ENCODE measurements at places on chromosomes 7 and 10. TPM values are rescaled to one million over a fixed set of nuclear protein-coding genes. Genes with fewer than 3 reads are reported as not detected.
A peak's percentile ranks its signal among the peaks of the same experiment; 100 is the strongest.

GRCh38 chr10:19656420-19657042 lies 159.7 kb upstream of the PLXDC2 start:
- DNase-seq = no peak

DNA sequence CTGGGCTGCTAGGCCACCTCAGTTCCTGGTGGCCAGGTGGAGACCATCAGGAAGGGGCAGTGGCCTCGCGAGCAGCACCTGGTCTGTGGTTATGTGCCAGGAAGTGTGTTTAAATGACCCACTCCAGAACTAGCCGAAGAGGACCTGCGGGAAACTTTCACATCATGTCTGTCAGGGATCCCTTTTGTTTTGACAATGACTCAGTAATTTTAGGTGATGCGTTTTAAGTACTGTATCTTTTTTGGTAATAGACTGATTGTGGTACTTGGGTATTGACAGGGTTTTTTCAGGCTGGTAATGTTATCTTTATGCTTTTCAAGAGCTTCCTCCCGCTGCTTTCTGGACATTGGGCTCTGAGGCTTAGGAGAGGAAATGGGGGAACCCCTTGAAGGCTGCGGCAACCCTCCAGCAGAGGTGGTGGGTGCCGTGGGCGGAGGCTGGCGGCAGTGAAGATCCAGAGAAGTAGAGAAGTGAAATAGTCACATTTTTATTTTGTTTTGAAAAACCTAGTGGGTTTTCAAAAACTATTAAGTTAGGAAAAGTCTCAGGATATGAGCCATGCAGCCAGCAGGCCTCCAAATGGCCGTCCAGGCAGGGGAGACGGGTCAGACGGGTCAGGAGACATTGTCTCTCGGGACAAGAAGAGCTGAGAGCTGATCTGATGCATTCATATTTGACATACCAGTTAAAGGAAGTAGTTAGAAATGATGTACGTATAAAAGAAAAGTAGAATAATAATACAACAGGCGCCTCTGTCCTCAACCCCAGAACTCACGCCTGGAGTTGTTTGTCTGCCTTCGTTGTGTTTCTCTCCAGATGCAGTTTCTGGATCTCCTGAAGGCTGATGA lies 27.7 kb downstream of the PPP2R2D start:
- no peak for DNase-seq

- DNase-seq = no peak
Measured at GRCh38 chr7:8761731-8762130, 328.3 kb downstream of the NXPH1 start.

- DNase-seq = no peak
Measured at GRCh38 chr7:87926581-87927461, 7.2 kb upstream of the ADAM22 start.

DNA sequence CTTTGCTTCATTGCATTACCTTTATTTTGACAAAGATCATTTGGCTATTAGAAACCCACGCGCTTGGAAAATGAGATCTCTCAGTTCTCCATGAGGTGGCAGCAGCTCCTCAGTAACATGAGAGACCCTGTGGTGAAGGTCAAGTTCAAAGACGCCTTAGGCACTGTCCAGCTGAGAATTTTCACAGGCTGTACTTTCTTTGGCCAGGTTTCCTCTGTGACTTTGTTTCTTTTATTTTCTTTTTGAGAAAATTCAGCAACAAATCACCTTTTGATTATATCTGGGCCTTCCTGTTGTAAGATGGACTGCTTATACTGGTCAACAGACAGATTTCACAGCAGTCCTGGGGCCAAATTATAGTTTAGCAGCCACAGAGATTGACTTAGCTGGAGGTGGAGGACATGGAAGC lies 54.5 kb downstream of the RAB18 start:
- DNase-seq = peak; percentile 61

- no peak for DNase-seq
Measured at GRCh38 chr7:16805441-16805840, 642 bp upstream of the AGR2 start.

FKBP6 gene
- 0.26 TPM for polyA plus RNA-seq

GRCh38 chr10:121183236-121183635 lies 332.1 kb downstream of the WDR11 start:
- DNase-seq = no peak

- DNase-seq = no peak
Measured at GRCh38 chr10:88544140-88544870, 38.8 kb downstream of the RNLS start.

DNA sequence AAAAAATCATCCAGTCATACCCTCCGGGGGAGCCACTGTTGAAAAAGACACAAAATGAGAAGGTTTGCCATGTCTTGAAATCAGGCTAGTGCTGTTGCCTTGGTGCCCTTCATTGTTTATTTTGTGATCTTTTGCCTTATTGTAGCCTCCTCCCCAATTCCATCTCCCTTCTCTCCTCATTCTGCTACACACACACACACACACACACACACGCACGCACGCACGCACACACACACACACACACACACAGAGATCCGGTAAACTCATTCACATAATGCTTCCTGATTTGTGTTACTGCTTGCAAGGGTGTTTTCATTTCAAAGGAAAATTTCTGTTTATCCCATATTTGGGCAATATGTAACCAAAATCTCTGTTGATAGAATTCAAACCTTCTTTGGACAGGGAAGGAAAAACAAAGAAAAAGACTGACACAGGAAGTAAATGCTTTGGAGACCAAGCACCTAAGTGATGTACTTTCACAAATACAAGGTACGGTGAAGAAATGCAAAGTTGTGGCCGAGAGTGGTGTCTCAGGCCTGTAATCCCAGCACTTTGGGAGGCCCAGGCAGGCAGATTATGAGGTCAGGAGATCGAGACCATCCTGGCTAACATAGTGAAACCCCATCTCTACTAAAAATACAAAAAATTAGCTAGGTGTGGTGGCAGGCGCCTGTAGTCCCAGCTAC lies 141.1 kb upstream of the CDK13 start:
- no peak for DNase-seq

EBLN1 gene
- polyA plus RNA-seq = not detected

DNA sequence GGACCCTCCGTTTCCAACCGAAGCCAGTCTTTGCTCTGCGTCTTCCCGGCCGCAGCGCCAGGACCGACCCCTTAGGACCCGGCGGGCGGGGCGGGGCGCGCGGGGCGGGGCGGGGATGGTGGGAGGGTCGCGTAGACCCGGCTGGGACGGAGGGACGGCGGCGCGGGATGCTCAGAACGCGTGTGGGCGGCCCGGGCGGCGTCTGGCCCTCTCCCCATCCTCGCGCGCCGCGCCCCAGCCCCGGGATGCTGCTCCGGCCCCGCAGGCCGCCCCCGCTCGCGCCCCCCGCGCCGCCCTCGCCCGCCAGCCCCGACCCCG lies at the start of gene UTF1:
Gene UTF1 (plus strand): TSS at position 174 of the 318 bp plus-strand sequence. CDS start 72 bp downstream, at position 246.
- no peak for DNase-seq

GRCh38 chr7:107364787-107365186 lies 105.1 kb upstream of the GPR22 start:
- no peak for DNase-seq

HABP2 gene
- polyA plus RNA-seq = 0.69 TPM

GRCh38 chr10:1102416-1102815 lies 46.2 kb downstream of the WDR37 start:
- DNase-seq = no peak

DNA sequence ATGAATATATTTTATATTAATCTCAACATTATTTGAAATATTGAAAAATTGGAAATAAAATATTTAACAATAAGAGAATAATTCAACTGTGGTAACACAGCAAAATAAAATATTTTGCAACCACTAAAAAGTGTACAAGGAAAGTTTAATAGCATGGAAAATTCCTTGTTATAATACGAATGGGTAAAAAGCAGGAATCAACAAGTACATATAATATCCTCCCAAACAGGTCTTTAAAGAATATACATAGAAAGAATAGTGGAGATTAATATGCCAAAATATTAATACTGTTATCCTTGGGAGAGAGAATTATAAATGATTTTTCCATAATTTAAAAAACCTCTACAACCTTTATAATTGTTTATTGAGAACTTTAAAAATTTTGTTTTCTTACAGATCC lies 1.0 kb downstream of the DNAJC12 start:
- no peak for DNase-seq

- DNase-seq = no peak
Measured at GRCh38 chr7:123242467-123243092, 42.8 kb upstream of the SLC13A1 start.

DNA sequence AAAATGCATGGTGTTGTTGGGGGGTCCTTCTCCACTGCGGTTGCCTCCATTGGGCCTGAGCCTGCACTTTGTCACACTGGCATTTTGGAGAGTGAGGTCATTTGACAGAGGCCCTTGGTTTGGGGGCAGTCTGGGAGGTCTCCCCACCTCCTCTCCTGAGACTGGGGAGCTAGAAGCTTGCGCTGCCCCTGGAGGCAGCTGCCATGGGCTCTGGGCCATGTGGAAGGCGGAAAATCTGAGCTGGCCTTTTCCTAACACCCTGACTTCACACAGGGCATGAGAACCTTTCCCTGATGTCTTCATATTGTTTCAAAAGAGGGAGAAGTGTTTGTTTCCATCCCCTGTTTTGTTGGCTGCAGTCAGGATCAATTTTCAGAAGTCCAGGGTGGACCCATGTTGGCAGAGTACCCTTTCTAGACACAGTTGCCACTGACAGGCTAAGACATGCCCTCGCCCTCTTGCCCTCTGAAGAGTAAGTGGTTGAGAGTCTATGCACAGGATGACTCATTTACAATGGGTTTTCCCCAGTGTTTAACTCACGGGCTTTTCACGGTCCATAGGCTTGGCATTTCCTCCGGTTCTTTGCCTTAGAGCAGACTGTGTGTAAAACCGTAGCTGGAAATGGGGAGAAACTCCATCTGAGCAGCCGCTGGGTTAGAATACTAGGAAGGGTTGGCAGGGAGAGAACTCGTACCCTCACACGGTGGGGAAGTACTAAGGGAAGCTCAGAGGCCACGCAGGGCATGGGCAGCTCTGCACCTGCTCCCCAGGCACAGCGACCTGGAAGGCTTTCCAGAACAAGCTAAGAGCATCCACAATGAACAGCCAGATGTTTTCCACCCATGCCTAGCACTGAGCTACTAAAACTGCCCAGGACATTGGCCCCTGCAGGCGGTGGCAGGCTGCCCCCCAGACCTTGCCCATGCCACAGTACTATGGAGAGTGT lies 655.0 kb downstream of the SDK1 start:
- DNase-seq = no peak

- DNase-seq = no peak
Measured at GRCh38 chr10:23614483-23614882, 175.6 kb downstream of the OTUD1 start.

GRCh38 chr10:70799124-70799523 lies 13.9 kb upstream of the TBATA start:
- no peak for DNase-seq

GRM8 gene
- 0.18 TPM for polyA plus RNA-seq

GRCh38 chr10:11838298-11838852 lies 15.2 kb downstream of the PROSER2 start:
- DNase-seq = no peak

DNA sequence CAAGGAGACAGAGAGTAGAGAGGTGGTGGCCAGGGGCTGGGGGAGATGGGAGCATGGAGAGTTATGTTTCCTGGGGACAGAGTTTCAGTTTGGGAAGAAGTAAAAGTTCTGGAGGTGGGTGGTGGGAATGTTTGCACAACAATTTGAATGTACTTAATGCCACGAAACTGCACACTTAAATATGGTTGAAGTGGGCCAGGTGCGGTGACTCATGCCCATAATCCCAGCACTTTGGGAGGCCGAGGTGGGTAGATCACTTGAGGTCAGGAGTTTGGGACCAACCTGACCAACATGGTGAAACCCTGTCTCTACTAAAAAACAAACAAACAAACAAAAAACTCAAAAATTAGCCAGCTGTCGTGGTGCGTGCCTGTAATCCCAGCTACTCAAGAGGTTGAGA lies 137.2 kb downstream of the PFKFB3 start:
- no peak for DNase-seq

GRCh38 chr7:20270371-20270770 lies 53.2 kb upstream of the MACC1 start:
- DNase-seq = no peak

DNA sequence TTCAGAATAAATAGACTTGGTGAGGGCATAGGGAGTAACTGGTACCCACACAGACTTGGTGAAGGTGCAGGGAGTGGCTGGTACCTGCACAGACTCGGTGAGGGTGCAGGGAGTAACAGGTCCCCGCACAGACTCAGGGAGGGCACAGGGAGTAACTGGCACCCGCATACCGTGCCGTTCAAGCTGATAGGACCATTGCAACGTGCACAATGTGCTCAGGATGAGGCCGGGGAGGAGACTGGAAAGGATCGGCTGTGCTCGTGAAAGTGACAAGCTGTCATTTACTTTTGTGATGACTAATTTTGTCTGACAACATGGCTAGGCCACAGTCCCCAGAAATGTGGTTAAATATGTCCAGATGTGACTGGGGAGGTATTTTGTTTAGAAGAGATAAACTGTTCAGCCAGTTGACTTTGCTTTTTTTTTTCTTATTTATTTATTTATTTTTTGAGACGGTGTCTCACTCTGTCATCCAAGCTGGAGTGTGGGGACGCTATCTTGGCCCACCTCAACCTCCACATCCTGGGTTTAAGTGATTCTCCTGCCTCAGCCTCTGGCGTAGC lies 76.2 kb upstream of the NMT2 start:
- no peak for DNase-seq

GRCh38 chr7:111835066-111835465 lies 272.8 kb upstream of the IMMP2L start:
- DNase-seq = no peak

DNA sequence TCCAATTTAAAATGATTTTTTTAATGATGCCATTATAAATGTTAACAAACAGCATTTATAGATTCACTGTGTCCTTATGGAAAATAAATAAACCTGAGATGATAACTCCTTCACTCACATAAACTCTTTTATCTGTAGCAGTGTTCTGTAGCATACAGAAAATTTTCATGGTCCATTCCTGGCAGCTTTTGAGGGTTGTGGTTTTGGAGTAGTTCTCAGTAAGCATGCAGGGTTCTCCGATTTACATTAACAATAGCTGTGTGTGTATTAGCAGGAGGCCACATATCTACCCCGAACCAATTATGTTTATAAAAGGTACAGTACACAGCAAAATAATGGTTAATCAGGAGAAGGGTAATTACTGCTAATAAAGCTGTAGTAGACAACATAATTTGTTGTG lies 162.7 kb downstream of the CDCA7L start:
- DNase-seq = no peak

PPP1R3C gene
- 225 TPM for polyA plus RNA-seq

CDCA7L gene
- 70.0 TPM for polyA plus RNA-seq

- no peak for DNase-seq
Measured at GRCh38 chr7:41436139-41436538, 266.8 kb downstream of the INHBA start.

GRCh38 chr10:2936816-2937215 lies 130.5 kb upstream of the PFKP start:
- no peak for DNase-seq

C7orf57 gene
- polyA plus RNA-seq = 2.6 TPM

DNA sequence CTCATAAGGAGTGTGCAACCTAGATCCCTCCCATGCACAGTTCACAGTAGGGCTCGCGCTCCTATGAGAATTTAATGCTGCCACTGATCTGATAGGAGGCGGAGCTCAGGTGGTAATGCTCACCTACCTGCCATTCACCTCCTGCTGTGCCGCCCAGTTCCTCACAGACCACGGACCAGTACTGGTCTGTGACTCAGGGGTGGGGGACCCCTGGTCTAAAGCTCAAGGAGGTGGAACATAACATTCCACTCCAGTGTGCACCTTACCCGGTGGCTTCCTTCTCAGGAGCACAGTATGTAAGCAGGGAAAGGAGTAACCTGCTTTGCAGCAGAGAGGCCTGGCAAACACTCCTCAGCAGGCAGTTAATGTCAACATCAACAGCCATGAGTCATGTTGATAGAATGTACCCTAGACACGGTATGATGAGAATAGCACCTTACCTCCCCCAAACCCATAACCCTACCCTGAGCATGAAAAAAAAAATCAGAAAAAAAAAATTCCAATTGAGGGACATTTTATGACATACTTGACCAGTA lies 273.5 kb downstream of the FGFR2 start:
- DNase-seq = no peak

Measured in right lung (tissue), 10 donors.